Stimulated activated CD4-positive, alpha-beta T cell treated with anti-CD3 and anti-CD28 coated beads, Interleukin-1b, Interleukin-23, amount 100 ng/mL, for 1 hour (primary cell): ENCODE measurements at places on chromosomes 7 and 10.

DNA sequence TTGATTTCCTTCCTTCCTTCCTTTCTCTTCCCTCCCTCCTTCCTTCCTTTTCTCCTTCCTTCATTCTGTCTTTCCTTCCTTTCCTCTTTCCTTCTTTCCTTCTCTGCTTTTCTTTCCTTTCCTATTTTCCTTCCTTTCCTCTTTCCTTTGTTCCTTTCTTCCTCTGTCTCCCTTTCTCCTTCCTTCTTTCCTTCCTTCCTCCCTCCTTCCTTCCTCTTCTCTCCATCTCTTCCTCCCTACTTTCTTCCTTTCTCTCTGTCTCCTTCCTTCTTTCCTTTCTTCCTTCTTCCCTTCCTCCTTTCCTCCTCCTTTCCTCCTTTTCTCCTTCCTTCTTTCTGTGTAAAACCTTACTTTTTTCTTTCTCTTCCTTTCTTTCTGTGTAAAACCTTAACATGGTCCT, 32.3 kb upstream of the NPTX2 start:
- no peak for DNase-seq

- DNase-seq: no peak
These were observed 188.8 kb downstream of the ZNF438 start for GRCh38 chr10:30842894-30843293.

- DNase-seq: no peak
These were observed 5.2 kb downstream of the IFIT5 start for GRCh38 chr10:89419548-89419947.

DNA sequence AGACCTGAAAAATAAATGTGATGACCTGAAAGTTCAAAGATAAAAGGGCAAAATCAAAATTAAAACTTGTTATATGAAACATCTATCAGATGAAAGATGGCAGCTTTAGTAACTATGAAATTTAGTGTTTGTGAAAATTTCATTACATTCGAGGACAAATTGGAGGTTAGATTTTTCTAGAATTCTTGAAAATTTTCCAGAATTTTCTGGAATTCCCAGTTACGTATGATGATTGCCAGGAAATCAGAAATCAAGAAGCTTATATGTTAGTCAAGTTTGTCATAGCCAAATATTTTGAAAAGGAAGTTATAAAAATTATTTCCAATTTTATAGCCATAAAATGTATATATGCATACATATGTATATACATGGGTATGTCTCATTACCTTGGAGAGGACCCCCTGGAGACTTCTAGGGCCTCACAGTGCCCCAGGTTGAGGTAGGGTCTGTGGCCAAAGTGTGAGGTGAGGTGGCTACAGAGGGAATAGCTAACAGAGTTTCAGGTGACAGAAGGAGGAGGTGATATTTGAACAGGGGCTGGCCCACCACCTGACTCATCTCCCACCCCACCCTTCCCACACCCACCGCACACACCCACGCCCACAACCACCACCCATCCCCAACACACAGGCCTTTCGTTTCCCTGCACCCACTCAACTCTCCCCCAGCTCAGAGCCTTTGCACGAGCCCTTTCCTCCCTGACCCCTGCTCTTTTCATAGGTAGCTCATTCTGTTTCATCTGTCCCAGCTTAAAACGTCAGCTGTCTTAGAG, 21.5 kb downstream of the C10orf105 start:
- DNase-seq: no peak

DNA sequence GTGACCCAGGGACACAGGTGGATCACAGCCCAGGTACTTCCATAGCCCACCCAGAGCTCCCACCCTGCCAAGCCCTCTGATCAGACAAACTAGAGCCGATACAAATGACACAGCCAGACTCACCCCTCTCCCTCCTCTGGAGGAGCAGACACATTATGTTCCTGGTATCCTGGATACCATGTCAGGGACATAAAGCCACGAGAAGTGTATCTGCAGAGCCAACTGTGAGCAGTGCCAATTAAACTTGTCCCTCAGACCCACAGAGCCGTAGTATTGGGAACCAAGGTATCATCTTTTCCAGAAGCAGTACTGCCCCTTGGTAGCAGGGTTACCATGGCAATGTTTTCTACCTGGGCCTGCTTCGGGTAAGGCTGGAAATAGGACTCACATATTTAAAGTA, 47.3 kb upstream of the CPXM2 start:
- DNase-seq: no peak

DNA sequence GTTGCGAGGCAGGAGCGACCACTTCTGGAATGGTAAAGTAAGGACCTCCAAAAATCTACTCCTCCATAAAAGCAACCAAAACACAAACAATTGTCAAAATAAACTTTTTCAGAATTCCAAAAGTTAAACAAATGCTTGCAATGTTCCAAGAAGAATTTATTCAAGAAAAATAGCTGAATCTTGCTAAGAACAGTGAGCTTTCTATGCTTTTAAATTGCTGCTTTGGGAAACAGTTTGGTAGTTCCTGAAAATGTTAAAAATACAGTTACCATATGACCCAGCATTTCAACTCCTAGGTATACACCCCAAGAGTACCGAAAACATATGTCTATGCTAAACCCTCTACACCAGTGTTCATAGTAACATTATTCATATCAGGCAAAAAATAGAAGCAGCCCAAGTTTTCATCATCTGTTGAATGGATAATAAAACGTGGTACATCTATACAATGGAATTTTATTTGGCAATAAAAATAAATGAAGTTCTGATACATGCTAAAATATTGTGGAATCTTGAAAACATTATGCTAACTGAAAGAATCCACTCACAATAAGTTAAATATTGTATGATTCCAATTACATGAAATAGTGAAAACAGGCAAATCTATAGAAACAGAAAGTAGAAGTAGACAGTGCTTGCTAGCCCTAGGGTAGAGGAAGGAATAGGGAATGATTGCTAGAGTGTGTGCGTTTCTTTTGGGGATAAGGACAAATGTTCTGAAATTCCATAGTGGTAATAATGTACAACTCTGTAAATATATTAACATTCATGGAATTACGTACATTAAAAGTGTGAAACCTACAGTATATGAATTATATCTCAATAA, 57.0 kb downstream of the LRRN3 start:
- DNase-seq: no peak

DNA sequence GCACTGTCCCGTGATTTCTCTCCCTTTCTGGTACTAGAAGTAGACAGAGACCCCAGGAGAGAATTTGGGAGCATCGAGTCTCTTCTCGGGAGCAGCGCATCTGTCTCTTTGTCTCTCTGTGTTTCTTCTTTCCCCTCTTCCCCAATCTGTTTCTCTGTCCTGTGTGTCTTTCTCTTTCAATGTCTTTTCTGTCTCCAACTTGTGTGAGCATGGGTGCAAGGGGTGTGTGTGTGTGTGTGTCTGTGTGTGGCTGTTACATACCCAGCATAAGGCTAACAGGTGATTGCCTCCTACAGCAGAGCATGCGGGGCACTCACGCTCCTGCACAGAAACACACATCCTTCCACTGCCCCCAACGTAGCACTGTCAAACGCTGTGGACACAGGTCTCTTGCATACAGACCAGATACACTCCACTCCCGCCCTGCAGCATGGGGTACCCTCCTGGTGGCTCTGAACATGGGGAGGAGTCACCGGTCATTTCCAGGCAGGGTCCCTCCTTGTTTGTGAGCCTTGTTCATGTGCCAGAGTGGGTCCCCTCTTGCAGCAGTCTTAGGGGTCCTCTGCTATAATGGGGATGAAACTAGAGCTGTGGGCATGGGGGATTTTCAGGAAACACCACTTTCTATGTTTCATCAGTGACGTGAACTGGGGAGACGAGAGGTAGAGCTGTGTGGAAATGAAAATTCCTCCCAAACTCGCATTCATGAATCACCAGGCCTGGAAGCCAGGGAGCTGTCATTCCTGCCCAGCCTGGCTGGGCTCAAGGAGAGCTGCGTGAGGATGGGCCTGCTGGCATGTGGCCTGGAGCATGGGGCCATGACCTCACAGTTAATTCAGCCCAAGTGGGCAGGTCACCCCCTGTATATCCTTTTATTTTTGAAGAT, 980 bp downstream of the ADAMTS14 start:
- DNase-seq: no peak

- DNase-seq: no peak
These were observed at the start of gene CDH23 for GRCh38 chr10:71396711-71397295. CDH23 (plus strand) TSS chr10:71396920; CDS start chr10:71439832, 42,912 bp downstream.
